ENCODE measurements at places on chromosomes 5 and 9.

DNA sequence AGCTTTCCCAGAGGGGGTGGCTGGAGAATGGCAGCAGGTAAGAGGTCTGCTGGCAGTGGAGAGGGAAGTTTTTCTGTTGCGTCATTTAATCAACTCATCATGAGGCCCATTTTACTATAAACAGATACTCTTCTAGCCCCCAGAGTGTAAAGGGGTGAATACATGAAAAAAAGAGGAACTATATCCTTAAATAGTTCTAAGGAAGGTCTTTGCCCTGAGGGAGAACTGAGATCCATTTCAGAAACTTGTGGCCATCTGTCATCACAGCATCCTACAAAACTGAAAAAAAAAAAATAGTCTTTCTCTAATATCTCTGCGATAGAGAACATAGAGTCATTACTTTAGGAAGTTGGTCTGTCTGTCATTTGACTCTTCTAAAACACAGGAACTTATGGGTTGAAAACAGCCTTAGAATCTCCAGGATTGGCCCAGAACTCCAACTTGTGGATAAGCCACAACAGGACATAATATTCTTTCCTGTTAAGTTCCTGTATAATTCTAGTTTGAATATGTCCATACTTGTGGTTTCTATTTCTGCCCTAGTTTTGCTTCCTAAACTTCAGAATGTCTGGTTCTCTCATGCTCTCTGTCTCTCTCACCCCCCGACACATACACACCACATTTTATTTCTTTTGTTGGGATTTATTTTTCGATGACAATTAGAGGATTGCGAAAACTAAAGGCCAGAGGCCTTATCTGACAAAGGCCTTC is 238.5 kb upstream of the PIK3R1 start:
- no peak for DNase-seq

DNA sequence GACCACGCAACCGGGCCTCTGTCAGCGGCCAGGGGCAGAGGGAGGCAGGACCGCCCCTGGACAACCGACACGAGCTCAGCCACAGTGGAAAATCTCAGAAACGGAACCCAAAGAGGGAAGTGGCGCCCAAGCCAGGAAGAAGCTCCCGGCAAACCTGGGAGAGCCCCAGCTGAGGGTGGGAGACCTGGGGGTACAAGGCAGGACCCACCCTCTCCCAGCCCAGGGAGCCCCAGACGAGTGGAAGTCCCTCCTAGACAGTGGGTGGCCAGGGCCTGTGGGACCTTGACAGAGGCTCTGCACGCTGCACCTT is 3.0 kb downstream of the SLC12A7 start:
- DNase-seq, result no peak

- no peak for DNase-seq
Observed at GRCh38 chr9:87285183-87285850, 212.3 kb upstream of the DAPK1 start.

- DNase-seq, result no peak
Observed at GRCh38 chr5:41834506-41834905, 35.7 kb downstream of the OXCT1 start.

- no peak for DNase-seq
Observed at GRCh38 chr9:91908746-91909145, 41.3 kb downstream of the ROR2 start.

GRCh38 chr5:102049517-102049916 is 246.6 kb downstream of the SLCO4C1 start:
- no peak for DNase-seq

DNA sequence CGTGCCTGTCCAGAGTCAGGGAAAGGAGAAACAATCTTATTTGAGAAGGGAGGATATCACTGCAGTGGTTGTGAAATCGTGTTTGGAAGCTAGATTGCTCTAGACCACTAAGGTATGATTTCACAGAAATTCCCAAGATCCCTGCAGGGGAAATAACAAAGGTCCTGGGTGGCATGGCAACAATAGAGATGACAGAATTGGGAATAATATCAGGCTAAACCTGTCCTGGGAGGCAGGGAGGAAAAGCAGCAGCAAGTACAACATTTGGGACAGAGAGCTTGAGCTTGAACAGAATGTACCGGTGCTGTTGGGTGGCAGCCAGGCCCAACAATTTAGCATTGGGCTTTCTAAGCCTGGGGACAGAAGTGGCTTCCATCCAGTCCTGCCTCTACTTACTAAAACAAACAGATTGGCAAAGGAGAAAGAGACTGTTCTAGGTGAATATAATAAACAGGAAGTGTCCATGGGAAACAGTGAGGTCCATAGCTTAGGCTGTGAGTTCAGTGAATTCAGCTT is 17.0 kb upstream of the ARHGAP26 start:
- DNase-seq, result no peak
